T-helper 9 cell (primary cell): ENCODE measurements at places on chromosomes 1 and 21.

DNA sequence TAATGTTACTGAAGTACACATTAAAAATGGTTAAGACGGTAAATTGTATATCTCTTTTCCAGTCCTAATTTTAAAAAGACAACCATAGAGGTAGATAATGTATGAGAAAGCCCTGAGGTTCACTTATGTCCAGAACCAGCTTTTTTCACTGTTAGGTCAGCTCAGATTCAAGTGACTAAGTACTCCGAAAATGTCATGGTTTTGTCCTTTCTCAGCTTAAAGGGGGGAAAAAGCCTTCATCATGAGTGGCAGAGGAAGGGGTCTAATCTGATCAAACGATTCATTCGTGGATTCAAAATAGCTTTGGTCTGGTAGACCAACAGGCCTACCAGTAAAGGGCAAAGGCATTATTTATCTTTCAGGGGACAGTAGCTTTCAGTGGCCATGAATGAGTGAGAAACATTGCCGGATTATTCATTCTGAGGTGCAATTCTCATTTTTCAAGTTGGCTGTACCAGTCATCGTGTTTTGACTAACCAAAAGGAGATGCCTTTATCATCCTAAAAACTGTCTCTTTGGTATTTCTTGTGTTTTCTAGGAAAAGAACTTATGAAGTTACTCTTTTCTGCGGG, 208.4 kb downstream of the HHIPL2 start:
- DNase-seq, result no peak

DNA sequence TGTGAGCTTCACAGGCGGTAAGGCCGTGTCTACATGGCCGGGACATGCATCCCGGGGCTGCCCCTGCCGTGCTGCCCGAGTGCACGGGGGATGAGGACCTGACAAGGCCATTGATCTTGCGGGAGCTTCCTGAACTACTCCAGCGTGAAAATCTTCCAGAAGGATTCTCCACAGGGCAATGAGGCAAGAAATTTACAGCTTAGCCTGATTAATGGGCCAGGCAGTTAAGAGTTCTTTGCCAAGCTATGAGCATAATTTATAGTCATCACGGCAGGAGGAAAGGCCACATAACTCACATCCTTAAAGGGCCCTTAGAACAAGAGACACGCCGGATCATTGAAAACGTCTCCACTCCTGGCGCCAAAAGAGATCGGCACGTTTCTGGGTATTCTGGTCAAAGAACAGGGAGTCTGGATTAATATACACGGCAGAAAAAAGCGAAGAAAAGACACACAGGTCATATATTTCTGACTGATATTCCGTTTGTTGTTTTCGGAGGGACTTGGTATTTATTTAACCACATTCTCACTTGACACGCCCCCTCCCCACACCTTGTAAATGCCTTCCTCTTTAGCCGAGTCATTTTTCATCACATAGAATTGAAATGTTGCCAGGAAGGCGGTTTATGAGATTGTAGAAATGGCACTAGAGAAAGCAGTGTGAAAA, 180.5 kb downstream of the DYRK1A start:
- no peak for DNase-seq

GRCh38 chr1:43431676-43432075, 22.1 kb downstream of the HYI start:
- DNase-seq, result no peak

- DNase-seq, result no peak
These were observed 139.8 kb downstream of the AK5 start for GRCh38 chr1:77421504-77422233.

GRCh38 chr1:27001570-27002360, 8.3 kb downstream of the TRNP1 start:
- no peak for DNase-seq

DNA sequence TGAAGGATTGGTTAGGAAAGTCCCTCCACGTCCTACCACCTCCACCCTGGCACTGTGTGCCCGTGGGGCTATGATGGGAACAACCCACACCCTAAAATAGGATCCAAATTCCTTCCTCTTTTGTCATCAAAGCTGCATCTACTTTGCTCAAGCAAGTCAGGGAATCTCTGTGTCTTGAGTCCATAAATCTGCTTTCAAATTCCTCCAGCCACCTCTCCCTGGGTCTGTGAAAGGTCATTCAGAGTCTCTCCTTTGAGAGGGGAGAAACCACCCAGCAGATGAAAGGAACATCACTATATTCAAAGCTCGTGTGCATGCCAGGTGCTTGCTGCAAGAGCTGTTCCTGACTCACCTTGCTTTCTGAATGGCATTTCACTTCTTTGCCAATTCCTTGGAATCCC, 243.6 kb downstream of the TM2D1 start:
- no peak for DNase-seq

GRCh38 chr1:231931146-231931545, 304.6 kb downstream of the DISC1 start:
- DNase-seq, result no peak

DNA sequence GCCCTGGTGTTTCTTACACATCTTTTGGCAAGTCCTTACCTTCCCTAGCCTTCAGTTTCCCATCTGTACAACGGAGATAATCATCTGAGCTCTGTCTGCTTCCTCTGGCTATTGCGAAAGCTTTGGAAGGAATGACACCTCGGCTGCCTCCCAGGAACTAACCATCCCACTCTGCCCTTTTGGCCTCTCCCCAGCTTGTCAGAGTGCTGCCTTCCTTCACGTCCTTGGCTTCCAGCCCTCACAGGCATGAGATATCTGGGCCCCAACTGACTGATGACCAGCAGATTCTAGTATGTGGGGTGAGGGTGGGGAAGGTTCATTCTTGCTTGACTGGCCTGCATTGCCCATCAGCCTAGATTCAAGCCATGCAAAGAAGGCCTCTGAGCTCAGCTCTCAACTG, 253.1 kb upstream of the FGGY start:
- no peak for DNase-seq

DNA sequence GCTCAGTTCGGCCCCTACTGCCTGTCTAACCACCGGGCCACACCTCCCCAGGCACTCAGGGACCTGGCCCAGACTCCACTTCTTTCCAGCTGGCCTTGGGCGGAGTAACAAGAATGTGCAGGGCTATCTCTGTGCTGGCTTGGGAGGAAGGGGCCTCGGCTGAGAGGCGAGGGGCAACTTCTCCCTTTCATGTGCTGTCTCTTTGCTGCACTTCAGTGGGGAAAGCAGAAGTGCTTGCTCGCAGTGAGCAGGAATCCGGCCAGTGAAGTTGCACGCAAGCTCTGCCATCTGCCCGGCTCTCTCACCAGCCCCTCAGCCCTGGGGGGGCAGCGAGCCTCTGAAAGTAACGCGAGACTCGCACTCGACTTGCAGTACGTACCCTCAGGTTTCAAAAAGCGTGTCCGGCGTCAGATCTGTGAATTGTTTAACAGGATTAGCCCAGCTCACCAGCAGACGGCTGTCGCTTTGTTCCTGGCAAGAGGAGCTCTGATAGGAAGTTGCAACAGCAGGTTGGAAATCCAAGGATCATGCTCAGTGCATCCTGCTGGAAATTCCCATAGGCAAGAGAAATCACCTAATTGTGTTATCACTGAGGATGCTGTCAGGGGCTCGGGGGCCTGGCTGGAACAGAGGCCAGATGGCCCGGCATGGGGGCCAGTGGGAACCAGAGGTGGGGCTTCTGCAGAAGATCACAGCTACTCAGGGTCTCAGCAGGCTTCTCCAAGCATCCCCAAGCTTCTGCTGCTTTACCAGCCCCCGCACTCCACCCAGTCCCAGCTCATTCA, 221.1 kb downstream of the NPHP4 start:
- DNase-seq, result no peak

DNA sequence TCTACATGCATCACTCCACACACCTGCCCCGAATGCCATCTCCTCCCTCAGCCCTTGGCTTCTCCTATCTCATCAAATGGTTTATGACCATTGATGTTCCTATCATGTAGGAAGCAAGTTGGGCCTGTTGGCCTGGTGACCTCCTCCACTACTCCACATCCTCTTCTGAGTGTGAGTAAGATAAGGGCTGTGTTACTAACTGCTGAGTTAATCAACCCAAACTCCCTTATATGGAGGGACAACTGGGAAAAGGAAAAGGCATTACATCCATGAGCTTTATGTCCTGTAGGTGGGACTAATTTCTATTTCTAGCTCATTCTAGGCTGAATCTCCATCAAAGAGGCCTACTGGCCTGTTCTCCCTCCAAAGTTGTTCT, 57.6 kb downstream of the WLS start:
- DNase-seq, result no peak

- DNase-seq, result no peak
These were observed 20.8 kb downstream of the FRRS1 start for GRCh38 chr1:99745684-99746083.

DNA sequence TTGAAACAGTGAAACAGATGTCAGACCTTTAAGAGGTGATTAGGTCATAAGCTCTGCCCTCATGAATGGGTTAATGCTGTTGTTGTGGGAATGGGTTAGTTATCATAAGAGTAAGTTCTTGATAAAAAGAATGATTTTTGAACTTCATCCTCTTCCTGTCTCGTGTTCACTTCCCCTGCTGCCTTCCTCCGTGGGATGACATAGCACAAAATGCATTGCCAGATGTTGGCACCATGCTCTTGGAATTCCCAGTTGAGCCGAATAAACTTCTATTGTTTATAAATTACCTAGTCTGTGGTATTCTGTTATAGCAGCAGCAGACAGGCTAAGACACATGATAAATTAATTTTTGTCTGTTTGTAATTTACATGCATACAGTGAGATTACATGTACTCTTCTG, 112.0 kb upstream of the LRRC7 start:
- DNase-seq, result no peak

DNA sequence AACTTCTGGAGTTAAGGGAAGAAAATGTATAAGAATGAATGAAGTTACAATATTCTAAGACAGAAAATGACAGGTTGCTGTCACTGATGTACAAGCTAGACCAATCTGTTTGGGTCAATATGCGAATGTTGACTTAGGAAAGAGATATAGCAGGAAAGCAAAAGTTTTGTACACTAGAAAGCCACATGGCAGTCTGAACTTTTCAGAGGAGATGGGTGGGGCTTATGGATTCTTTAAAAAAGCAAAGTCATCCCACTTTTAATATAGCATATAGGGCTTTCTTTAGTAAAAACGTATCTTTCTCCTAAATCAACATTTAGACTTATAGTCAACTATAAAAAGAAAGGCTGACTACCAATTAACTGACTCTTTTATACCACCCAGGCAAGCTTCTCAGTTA, 381.2 kb downstream of the PTPRC start:
- no peak for DNase-seq

- no peak for DNase-seq
These were observed 37.5 kb downstream of the CDC42BPA start for GRCh38 chr1:227280836-227281235.

DNA sequence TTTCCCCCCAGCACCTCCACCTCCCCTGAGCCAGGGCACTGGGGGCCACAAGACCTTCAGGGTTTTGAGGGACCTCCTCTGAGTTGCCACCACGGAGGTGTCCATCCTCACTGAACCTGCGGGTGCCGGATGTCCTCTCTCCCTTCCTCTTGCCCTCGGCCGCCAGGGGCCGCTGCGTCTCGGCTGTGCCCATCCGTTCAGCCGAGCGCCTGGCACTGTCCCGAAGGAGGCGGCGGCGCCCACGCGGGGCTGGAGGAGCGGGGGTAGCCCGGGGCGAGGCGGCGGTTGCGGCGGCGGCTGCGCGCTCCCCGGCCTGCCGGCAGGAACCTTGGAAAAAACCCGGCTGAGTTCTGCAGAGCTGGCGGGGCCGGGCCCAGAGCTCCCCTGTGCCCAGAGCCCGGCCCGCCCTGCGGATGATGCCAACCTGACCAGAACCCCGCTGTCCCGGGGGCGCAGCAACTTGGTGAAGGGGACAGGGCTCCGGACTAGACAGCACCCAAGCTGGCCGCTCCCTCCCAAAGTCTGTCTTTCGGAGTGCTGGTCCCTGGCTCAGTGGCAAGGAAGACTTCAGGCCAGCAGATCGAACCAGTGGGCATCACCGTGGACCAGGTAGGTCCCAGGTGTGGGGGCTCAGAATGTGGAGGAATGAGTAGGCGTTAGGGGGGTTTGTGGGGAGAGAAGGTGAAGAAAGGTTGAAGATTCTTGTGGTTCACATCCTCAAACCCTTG, 3.7 kb upstream of the PPM1J start:
- peak; percentile 73 for DNase-seq

GRCh38 chr1:247269133-247269532, 13.3 kb downstream of the VN1R5 start:
- no peak for DNase-seq

GRCh38 chr1:12461754-12462153, 156.3 kb downstream of the DHRS3 start:
- no peak for DNase-seq

- no peak for DNase-seq
These were observed 134.0 kb downstream of the FAM78B start for GRCh38 chr1:166032572-166033371.

GRCh38 chr1:31987135-31987619, 26.5 kb upstream of the KHDRBS1 start:
- DNase-seq, result no peak

- no peak for DNase-seq
These were observed 102.0 kb upstream of the CHODL start for GRCh38 chr21:18142655-18143054.

DNA sequence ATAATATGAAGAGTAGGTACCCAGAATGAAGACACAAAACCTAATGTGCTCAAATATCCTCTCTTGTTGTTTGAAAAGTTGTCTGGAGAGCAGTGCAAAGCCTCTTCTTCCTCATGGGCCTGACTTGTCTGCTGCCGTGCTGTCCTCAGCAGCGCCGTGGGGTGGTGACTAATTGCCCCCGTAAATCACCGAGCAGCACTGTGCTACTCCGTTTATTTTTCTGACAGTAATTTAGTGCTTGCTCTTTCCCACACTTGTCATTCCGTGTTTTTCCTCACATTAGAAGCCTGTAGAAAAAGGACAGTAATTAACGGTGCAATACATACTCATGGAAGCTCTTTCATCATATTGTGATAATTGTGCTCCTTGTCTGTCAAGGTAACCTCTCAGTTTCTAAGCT, 114.8 kb upstream of the BARHL2 start:
- no peak for DNase-seq

- no peak for DNase-seq
These were observed 26.1 kb upstream of the GPR153 start for GRCh38 chr1:6287029-6287428.

DNA sequence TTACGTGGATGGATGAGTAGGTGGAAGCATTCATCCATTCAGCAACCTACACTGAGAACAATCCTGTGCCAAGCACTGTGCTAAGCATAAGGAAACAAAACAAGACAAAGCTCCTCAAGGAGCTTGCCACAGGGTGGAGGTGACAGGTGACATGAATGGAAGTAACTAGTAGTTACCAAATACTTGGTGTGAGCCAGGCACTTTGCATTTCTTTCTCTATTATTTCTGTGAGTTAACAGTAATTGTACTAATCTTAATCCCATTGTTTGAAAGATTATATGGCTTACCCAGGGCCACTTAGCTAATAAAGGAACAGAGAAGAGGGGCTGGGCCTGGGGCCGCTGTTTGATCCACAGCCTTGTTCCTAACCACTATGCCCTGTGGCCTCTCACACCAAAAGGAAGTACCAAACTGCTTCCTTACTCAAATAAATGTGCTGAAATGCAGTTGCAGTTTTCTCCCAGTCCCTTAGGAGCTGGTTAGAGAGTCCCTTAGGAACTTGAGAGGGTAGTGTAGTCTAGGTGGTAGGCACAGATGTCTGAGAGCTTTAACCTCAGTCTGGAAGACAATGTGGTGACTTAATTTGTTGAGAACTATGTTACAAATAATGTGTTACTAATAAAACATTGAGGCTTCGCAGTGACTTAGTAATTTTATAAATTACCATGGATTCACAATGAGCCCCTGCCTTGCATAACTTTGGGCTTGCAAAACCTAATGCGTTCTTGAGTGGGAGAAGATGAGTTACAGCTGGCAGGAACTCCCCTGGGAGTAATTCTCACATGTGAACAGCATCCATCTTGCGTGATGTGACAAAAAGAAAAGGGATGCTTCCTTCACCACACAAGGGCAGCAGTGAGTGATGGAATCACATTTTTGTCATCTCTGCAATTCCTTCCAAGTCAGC, 69.8 kb downstream of the MPZL1 start:
- DNase-seq, result no peak
